ENCODE measurements at places on chromosomes 7 and 10.

DNA sequence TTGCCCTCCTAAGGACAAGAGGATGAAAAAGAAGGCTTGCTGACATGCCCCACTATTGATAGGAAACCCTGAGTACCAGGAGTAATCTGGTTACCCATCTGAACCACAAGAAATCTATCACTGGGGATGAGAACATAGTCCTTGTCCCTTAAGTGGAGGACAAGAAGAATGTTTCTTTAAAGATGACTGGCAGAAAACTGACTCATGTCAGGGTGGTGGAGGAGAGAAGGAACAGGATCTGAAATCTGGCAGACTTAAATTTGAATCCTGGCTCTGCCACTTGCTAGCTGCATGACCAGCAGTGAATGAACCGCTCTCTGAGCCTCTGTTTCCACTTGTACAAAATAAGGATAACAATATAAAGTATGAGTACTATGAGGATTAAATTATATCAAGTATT lies 38.9 kb upstream of the XPNPEP1 start:
- peak; percentile 33 for DNase-seq

DNA sequence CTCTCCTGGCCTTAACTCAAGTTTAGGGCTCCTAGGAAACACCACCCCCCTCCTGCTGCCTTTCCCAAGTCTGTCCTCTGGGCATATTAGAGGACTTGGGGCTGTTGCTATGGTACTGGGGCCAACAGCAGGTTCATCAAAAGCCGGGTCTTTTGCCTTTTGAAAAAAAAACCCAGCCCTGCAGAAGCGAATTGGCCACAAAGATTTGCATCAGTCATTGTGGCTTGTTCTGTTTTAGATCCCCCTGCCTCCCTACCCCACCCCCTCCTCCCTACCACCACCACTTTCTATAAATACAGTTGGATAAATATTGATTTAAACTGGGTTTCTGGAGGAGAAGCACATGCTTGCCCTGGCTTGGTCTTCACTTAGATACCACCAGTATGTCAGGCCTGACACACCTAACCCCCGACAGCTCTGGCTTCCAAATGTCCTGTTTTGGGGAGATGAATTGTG lies 7.0 kb downstream of the MXI1 start:
- DNase-seq = peak; percentile 18

DNA sequence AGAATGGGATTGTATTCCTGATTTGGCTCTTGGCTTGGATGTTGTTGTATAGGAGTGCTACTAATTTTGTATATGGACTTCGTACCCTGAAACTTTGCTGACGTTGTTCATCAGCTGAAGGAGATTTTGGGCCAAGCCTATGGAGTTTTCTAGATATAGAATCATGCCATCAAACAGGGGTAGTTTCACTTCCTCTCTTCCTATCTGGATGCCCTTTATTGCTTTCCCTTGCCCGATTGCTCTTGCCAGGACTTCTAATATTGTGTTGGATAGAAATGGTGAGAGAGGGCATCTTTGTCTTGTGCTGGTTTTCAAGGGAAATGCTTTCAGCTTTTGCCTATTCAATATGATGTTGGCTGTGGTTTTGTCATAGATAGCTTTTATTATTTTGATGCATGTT lies 92.3 kb downstream of the CCDC7 start:
- DNase-seq = no peak

- DNase-seq = no peak
Measured at GRCh38 chr10:30116041-30116491, 56.7 kb upstream of the JCAD start.

- DNase-seq = no peak
Measured at GRCh38 chr10:69516796-69517195, 56.4 kb downstream of the NEUROG3 start.

GRCh38 chr7:113125728-113126127 lies 7.4 kb upstream of the SMIM30 start:
- DNase-seq = no peak

DNA sequence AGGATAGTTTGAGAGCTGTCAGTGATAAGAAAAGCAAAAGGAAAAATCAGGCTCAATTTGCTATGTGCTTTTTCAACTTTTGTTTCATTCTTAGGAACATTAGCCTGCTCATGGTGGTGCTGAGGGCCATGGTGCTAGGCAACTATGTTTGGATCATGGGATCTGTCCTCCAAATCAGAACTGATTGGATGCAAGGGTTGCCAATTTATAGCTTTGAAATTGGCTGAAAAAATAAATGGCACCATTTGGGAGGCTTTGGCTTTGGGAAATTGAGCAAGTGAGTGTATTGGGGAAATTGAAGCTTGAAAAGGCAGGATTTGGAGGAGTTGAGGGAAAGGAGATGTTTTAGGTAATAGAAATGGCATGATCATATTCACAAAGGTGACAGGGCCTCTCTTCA lies 103.8 kb downstream of the CYP26A1 start:
- no peak for DNase-seq

DNA sequence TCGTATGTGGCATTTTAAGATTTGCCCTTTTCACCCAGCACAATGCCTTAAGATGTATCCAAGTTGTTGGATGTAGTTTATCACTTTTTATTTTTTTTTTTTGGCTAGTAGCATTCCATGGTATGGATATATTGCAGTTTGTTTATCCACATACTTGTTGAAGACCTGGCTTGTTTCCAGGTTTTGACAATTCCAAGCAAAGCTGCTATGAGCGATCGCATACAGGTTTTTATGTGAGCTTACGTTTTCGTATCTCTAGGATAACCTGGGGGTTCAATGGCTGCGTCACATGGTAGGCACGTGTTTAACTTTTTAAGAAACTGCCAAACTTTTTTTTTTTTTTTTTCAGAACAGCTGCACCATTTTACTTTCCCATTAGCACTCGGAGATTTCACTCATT lies 32.2 kb downstream of the BAIAP2L1 start:
- DNase-seq = no peak

- peak; percentile 22 for DNase-seq
Measured at GRCh38 chr10:110857265-110858171, 14.2 kb upstream of the PDCD4 start.

DNA sequence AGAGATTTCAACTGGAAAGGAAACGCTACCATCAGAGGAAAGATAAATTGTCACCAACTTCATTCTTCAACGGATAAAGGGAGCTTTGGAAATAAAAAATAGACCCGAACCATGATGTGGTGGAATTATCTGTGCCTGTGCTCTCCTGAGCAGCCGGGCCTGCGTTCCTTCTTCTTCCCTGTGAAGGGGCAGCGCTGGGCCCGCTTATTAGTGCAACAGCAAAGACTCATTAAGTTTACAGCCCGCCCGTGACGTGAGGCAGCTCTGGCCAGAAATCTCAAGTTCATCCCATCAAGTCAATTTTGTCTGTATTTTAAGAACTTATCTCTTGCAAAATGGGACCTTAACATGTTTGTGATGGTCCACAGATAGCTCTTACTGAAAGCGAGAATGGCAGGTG lies 193.7 kb downstream of the ADARB2 start:
- DNase-seq = no peak

GRCh38 chr7:41867639-41868280 lies 164.9 kb upstream of the INHBA start:
- peak; percentile 74 for DNase-seq

DNA sequence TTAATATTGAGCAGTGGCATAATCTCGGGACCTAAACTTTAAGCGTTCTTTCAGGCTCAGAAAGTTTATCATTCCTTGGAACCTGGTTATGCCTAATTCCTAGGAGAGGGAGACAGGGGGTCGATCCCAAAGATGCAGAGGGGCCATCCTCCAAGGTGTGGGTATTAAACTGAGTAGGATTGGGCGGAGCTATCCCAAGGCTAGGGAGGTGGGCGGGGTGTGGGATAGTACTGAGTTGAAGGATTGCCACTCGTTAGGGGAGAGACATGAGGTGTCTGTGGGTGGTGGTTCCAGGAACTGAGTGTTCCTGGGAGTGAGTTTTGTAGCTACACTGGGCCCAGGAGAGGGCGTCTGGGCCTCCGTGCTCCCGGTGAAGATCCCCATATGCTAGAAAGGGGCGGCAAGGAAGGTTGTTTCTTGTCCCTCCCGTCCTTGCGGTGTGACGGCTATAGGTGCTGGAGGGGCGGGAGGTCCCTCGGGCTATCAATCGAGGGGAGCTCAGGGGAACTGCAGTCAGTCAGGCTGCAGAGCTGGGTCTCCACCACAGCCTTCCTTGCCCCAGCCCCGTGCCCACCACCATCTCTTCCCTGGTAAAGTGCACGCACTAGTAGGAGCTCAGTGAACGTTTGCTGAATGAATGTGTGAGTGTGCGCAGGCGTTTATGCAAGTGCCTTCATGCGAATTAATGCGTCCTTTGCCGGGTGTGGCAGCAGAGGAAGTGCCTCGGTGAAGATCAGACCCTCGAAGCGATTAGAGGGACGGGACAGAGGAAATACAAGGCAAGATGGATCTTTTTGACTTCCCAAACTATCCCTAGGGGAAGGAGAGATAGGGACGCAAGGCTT lies 3.0 kb upstream of the HMX2 start:
- no peak for DNase-seq

DNA sequence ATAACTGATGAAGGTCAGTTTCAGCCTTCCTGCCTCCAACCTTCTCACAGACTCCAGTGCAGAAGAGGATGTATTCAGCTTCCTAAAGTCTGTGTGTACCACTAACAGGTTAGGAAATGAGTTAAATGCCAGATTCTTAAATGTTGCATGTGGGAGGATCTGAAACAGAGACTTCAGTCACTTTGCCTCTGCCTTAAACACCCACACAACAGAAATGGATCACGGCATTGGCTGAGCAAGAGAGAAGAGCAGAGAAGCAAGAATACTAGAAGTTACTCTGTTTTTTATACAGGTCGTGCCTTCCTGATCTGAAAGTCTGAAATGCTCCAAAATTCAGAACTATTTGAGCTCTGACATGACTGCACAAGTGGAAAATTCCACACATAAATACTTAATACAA lies 98.9 kb upstream of the ARHGAP21 start:
- no peak for DNase-seq

GRCh38 chr7:80463272-80463920 lies 48.5 kb downstream of the GNAT3 start:
- DNase-seq = no peak

DNA sequence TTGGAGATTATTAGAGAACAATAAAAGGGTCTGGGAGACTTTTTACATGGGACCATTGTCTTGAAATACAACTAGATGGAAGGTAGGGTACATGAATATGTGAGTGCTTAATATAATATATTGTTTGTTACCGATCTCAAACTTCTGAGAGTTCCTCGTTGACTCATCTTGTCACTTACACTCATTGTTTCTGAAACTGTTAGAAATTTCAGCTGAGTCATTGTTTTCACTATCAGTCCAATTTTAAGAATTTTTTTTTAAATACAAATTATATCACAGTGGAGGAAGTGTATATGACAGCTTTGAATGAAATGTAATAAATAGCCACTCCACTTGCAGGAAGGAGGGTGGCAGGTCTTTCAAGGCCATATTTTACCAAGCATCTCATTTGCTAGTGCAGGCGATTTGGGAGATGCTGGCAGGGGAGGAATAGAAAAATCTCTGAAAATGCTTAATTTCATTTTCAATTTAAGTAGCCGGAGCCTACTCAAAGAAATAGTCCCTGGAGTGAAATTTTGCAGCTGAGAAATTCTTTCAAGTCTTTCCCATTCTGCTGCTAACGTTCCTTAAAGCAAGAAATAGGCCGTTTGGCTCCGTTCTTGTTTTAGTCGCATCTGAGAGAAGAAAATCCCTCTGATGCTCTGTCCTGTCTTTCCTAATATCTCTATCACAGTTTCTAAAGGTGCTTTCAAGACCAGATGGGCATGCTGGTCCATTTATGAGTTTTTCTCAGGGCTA lies 1404.2 kb upstream of the CELF2 start:
- no peak for DNase-seq

GRCh38 chr10:88107296-88108097 lies 244.1 kb downstream of the PTEN start:
- DNase-seq = no peak

- no peak for DNase-seq
Measured at GRCh38 chr7:30038196-30038980, 10.2 kb downstream of the PLEKHA8 start.

DNA sequence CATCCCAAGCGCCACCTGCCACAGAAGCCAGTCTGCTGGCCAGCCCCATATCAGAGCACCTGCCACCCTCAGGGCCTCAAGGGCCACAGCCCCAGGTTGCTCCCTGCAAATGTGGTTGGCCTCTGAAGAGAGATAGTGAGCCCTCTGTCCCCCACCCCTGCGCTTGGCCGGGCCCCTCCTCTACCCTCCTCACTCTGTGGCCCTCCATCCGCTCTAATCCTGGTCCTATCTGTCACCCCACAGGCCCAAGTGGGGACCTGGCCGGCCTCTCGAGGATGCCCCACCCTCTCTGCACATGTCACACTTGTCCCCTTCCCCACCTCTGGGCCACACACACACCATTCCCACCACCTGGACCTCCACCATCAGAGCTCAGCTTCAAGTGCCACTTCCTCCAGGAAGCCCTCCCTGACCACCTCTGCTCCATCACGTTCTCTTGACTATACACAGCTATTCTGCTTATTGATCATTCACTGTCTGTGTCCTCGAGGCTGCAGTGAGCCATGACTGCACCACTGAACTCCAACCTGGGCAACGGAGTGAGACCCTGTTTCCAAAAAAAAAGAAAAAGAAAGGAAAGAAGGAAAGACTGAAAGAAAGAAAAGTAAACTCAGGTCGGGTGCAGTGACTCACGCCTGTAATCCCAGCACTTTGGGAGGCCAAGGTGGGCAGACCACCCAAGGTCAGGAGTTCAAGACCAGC lies 42.4 kb downstream of the TNRC18 start:
- DNase-seq = no peak

DNA sequence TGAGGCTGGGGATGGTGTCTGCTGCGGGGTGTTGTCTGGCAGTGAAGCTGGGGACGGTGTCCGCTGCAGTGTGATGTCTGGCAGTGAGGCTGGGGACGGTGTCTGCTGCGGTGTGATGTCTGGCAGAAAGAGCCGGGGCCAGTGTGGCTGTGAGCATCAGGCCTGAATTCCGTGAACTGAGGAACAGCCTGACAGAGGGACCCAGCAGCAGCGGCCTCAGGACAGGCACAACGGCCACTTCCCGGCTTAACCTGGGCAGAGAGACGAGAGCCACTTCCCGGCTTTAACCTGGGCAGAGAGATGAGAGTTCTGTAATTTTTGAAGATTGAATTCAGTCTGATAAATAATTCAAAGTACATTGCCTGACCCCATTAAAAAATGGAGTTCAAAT lies 321.2 kb downstream of the PTPRN2 start:
- no peak for DNase-seq

DNA sequence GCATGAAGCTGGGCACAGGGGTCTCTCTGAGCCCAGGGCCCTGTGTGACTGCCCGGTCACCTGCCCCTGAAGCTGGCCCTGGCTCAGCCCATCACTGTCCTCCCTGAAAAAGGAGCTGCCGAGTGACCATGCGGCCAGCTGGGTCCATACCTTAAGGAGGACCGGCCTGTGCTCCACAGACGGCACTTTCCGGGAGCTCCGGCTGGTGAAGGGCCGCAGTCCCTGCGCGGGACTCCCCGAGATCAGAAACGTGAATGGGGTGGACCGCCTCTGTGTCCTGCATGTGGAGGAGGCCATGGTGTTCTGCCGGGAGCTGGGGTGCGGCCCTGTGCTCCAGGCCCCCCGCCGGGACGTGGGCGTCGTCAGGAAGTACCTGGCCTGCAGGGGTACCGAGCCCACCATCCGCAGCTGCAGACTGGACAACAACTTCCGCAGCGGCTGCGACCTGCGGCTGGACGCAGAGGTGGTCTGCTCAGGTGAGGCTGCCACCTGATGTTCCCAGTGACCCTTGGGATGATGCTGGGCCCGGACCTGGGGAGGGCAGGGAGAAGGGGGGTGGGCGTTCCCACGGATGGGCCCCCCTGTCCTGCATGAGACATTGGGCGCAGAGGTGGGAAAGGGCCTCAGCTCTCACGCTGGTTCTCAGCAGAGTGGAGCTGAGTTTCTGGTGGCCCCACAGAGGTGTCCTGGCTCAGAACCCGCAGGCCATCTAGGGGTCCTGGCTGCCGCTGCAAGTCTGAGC lies 3.5 kb downstream of the SCART1 start:
- DNase-seq = no peak
